ENCODE measurements at places on chromosomes 3 and 15.
A peak's percentile ranks its signal among the peaks of the same experiment; 100 is the strongest.

DNA sequence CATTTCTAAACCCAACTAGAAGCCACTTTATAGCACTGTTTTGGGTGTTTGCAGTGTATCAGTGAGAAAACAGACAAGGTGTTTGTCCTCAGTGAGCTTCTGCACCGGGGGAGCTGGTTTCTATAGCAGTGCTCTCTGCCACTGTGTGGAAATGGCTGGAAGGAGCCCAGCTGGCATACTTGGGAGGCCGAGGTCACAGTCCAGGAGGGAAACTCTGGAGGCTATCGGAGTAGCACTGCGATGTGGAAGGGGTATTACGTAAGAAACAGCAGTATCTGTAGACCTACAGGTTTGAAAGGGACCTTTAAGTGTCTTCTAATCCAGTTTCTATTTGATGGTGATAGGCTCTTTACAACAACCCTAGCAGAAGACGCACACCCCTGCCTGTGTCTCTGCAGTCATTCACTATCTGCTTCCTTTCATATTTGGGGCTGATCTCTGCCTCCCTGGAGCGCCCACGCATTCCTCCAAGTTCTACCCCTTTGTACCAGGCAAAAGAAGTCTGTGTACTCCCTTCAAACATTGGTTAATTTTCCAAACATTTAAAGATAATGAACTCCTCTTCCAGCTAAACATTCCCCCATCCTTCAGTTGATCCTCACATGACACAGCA lies 87.4 kb upstream of the ADAMTS17 start:
- DNase-seq: no peak

GRCh38 chr15:79282371-79283251 lies at the start of gene ANKRD34C:
Gene ANKRD34C (plus strand): TSS chr15:79282722. CDS start chr15:79293285, 10,563 bp downstream.
- no peak for DNase-seq

GRCh38 chr3:68878322-68878721 lies 54.0 kb downstream of the TAFA4 start:
- no peak for DNase-seq

- no peak for DNase-seq
Observed at GRCh38 chr15:22956978-22957260, 23.2 kb downstream of the CYFIP1 start.

DNA sequence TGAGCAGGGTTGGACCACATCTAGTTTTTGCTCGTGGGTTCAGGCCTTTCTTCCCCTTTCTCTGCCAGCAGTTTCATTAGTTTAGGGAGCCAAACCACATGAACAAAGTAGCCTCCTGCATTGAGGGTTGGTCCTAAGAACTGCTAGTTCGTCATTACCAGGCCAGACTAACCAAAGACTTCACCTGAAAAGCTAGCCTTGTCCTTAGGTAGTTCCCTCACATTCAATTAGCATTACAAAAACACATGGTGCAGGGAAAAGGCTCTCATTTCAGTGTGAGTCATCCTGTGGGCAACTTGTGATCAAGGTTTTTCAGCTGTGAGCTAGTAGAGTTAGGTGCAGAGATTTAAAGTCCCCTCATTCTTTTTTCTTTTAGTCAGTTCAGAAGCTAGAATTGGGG lies 279.3 kb upstream of the CTNNB1 start:
- DNase-seq: peak; percentile 19

DNA sequence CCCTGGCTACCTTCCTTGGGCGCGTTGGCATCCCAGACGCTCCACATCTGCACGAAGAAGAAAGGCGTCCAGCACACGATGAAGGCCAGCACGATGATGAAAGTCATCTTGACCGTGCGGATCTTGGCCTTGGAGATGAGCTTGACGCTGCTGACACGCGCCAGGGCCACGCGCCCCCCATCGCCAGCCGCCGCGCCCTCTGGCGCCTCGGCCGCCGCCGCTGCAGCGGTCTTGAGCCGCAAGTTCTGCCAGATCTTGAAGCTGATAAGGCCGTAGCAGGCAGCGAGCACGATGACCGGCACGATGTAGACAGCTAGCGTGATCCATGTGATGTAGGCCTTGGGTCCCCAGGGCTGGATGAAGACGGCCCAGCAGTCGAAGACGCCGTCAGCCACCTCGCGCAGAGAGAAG lies 2.2 kb downstream of the OXTR start:
- no peak for DNase-seq

GRCh38 chr15:78177447-78177873 lies 28.3 kb downstream of the IDH3A start:
- no peak for DNase-seq

- DNase-seq: no peak
Observed at GRCh38 chr3:141372656-141373055, 4.4 kb downstream of the ZBTB38 start.

DNA sequence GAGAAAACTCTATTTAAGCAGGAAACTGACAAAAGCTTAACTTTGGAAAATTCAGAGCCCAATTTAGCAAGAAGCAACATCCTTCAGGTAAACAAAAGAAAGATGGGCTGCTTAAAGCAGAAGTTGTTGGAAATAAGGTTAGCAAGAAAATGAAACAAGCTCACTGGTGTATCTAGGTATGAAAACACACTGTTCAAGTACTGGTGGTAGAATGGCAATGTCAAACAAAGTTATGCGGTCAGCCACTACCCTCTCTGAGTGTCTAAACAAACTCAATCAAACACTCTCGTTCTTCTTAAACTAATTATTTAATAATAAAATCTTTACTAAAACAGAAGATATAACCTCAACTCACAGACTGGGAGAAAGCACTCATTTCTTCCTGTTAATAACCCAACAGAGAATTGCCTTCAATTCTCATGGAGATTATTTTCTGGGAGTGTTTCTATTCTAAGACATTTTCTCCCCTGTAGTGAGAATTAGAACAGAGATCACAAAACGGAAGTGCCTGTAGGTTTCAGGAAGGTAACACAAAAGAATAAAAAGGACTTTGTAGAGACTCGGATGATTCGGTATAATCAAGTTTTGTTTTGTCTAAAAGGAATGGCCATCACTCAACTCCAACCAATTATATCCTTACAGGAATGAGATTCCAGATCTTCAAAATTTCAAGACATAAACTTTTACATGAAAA lies 28.9 kb downstream of the PRICKLE2 start:
- DNase-seq: no peak

Measured in GM12878 (cell line).